ENCODE measurements at places on chromosomes 16 and 17.

DNA sequence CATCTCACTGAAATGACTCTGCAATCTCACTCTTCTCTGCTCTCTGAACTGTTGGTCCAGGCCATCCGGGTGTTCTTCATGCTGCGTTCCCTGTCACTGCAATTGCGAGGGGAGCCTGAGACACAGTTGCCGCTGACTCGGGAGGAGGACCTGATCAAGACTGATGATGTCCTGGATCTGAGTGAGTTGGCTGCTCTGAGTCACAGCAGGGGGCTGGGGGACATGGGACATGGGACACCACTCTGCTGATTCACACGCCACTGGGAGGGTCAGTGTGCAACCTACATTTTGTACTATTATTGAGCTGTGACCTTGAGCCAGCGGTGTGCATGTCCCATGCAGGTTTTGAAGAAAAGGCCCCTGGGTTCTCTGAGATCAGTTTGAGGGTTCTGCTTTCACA is 116.5 kb downstream of the CLEC16A start:
- no peak for DNase-seq

- DNase-seq = no peak
These were observed 22.7 kb downstream of the RNF43 start for GRCh38 chr17:58394534-58395223.

GRCh38 chr17:78558181-78558850 is 18.9 kb downstream of the DNAH17 start:
- no peak for DNase-seq

GRCh38 chr16:72576189-72576588 is 404.2 kb upstream of the PMFBP1 start:
- DNase-seq = no peak

- DNase-seq = peak; percentile 54
These were observed 10.2 kb upstream of the EIF1 start for GRCh38 chr17:41678411-41678906.

DNA sequence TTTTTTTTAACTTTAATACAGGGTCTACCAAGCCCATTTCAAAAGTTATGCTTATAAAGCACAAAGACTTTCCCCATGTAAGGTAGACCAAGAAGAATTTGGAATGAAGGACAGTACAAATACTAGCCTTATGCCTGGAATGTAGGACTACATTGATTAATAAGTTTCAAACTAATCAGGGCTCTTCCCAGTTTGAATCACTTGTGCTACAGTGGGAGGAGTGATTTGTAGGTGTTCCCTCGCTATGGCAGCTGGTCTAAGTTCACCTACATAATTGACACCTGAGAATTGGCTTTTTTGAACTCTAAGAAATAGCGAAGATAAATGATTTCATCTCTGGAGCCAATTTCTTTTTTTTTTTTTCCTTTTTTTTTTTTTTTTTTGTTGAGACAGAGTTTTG is 18.6 kb downstream of the TMEM238L start:
- DNase-seq = no peak

- DNase-seq = peak; percentile 15
These were observed 484 bp downstream of the FZD2 start for GRCh38 chr17:44557651-44558285.

- DNase-seq = no peak
These were observed 253.3 kb downstream of the SOX9 start for GRCh38 chr17:72373910-72374741.

GRCh38 chr17:47224966-47225365 is 15.8 kb downstream of the MYL4 start:
- no peak for DNase-seq

GRCh38 chr17:48148854-48149786 is 41.6 kb downstream of the SNX11 start:
- DNase-seq = no peak

DNA sequence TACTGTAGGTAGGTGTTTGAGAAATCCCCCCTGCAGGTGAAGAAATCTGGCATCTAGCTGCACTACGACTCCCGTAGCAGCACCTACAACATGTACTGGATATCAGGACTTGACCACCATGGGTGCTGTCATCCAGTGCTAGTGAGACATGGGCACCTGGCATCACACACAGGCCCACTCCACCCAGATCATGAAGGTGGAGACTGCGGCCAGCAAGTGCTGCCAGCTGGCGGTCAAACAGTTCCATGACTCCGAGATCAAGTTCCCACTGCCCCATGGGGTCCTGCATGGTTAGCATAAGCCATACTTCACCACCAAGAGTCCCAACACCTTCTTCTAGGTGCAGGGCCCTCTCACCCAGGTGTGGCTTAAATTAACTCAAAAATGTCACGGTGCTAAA is 213.0 kb upstream of the C17orf78 start:
- no peak for DNase-seq

GRCh38 chr17:41308251-41308917 is 725 bp downstream of the KRTAP16-1 start:
- peak; percentile 55 for DNase-seq

DNA sequence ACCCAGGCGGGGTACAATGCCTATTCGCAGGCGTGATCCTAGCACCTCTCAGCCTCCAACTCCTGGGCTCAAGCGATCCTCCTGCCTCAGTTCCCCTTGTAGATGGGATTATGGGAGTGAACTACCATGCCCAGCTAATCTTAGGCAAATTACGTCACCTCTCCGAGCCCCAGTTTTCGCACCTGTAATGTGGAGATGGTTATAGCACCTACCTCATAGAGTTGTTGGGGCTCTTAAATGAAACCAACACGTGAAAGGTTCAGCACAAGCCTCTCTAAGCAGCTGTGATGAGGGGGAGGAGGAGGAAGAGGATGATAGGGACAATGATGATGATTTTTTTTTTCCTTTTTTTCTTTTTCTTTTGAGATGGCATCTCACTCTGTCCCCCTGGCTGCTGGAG is 59.9 kb downstream of the ABR start:
- DNase-seq = no peak

DNA sequence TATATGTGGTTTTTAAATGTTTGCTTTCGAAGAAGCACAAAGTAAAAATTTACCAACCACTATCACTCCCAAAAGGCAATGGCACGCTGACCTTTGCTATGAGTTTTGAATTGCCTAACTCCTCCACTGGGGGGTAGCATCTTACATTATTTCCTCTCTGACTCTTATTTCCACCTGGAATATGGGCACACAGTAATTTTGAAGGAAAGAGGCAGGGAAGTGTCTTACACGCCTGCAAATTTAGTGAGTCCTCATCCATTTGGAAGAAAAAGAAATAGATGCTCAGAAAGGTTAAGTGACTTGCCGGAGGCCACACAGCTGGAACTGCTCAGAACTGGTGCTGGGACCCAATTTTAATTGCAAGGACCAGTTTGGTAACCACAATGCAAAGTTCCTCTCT is 29.9 kb upstream of the IRX6 start:
- no peak for DNase-seq

GRCh38 chr16:57341062-57341440 is 17.5 kb upstream of the CCL22 start:
- DNase-seq = peak; percentile 68

DNA sequence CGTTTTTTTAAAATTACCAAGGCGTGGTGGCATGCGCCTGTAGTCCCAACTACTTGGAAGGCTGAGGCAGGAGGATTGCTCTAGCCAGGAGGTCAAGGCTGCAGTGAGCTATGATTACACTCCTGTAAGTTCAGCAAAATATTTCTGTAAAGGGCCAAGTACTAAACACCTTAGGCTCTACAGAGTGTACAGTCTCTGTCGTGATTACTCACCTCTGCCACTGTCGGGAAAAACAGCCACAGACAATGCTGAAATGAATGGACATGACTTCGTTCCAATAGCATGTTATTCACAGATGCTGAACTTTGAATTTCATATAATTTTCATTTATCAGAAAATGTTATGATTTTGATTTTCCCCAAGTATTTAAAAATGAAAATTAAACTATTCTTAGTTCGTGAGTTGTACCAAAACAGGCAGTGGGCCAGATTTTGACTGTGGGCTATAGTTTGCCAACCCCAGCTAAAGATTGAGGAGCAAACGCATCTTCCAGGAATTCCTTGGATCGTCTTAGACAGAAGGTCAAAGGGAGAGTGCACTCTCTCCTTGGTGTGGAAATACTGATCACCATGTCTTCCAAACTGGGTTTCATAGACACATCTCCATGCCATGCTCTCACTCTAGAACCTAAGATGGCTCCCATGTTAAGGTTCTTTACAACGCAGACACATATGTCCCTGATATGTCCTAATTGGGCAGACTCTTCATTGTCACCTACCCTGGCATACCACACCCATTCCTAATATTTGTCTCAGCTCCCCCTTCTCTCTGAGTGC is 89.5 kb downstream of the MARF1 start:
- DNase-seq = no peak

- DNase-seq = no peak
These were observed 437.1 kb upstream of the PMFBP1 start for GRCh38 chr16:72609066-72609465.

GRCh38 chr16:67563708-67564468 is 1.6 kb downstream of the CTCF start:
- DNase-seq = no peak

- DNase-seq = no peak
These were observed 136.7 kb upstream of the FAM20A start for GRCh38 chr17:68737761-68738443.

DNA sequence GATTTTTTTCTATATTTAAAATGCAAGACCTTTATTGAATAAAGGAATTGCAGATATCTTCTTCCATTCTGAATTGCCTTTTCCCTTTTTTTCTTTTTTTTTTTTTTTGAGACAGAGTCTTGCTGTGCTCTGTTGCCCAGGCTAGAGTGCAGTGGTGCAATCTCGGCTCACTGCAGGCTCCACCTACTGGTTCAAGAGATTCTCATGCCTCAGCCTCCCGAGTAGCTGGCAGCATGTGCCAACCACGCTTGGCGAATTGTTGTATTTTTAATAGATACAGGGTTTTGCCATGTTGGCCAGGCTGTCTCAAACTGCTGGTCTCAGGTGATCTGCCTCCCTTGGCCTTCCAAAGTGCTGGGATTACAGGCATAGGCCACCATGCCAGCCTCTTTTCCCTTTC is 151.5 kb downstream of the CEP112 start:
- no peak for DNase-seq

DNA sequence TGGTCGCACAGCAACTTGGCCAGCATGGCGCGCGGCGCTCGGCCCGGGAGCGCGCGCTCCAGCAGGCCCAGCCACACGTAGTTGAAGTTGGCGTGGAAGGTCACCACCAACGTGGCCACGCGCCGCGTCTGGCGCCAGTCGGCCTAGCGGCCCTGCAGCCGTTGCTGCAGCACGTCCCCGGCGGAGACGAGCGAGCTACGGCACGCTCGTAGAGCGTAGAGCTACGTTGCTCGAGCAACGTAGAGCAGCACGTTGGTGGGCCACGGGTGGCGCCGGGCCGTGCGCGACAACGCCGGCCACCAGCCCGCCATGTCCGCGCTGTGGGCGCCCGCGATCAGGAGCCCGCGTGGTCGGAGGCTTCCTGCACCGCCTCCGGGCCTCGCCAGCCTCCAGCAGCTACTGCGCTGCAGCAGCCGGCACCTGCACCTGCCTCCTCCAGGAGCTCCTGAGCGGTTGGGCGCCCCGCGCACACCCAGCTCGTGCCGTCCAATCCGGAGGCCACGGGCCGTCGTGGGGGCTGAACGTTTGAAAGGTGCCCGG is 13.4 kb upstream of the SULT1A1 start:
- peak; percentile 43 for DNase-seq

DNA sequence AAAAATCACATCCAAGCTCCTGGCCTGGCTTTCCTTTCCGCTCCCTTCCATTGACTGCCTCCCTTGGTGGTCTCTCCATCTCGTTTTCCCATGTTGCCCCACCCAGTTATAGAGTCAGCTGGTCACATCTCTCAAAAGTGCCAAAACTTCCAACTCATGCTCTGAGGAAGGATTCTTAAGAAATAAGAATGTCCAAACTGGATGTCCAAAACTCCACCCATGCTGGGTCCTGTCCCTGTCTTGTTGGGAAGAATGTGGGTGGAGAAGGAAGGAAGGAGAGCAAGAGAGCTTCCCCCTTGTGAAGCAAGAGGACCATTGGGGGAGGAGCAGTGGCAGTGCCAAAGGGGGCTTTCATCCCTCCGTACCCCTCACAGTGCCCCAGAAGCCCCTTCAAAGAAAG is 44.6 kb upstream of the MAP3K14 start:
- no peak for DNase-seq

DNA sequence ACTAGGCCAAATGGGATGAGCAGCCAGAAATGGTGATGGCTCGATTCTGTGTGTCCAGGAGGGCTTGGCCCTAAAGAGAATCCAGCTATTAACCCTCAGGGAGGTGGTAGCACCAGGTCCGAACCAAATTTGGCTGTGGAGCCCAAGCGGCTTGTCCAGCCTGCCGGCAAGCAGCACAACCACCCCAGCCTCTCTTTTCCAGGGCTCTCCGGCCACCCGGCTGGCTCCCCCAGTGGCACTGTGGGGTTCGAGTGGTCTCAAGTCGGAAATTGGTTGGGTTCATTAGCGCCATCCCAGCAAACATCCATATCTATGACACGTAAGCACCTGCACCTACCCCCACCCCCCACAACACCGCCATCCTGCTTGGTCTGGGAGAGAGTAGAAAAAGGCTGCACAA is 35.4 kb downstream of the PLCD3 start:
- no peak for DNase-seq

DNA sequence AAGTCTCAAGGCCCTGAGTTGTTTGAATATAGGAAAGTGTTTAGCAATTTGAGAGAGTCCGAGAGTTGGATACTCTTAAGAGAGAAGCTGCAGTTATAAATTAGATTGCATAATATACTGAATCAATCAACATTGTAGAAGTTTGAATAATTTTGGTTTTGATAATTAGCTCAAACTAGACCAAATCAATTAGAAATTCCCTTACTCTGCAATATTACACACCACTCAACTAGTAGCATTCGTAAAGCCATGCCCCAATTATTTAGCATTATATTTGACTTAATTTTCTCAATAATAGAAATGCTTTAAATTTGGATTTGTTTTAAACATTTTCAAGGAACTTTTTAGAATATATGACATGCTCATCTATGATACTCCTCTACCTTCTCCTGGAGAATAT is 49.1 kb downstream of the TNRC6C start:
- no peak for DNase-seq

- no peak for DNase-seq
These were observed 108.8 kb downstream of the CCDC182 start for GRCh38 chr17:57636274-57636673.

GRCh38 chr16:16127469-16128116 is 95.7 kb downstream of the ABCC6 start:
- DNase-seq = peak; percentile 56

GRCh38 chr17:17624741-17625140 is 33.2 kb upstream of the PEMT start:
- no peak for DNase-seq

GRCh38 chr17:44911133-44912001 is 3.9 kb downstream of the GFAP start:
- peak; percentile 38 for DNase-seq

Data from stimulated activated naive B cell treated with anti-CD40 and anti-IgM and Interleukin-4, amounts not matched to agents 10 μg/mL and 1 μg/mL and 100 μg/mL, for 72 hours (primary cell).